GM12865 (cell line): ENCODE measurements at places on chromosomes 2 and 18.

DNA sequence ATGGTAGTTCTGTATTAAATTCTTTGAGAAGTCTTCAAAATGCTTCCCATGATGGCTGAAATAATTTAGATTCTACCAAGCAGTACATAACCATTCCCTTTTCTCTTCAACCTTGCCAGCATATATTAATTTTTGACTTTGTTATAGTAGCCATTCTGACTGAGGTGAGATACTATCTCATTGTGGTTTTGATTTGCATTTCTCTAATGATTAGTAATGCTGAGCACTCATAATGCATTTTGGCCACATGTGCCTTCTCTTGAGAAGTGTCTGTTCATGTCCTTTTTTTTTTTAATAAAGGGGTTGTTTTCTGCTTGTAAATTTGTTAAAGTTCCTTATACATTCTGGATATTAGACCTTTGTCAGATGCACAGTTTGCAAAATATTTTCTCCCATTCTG is 173.9 kb downstream of the CALCRL start:
- no peak for DNase-seq

DNA sequence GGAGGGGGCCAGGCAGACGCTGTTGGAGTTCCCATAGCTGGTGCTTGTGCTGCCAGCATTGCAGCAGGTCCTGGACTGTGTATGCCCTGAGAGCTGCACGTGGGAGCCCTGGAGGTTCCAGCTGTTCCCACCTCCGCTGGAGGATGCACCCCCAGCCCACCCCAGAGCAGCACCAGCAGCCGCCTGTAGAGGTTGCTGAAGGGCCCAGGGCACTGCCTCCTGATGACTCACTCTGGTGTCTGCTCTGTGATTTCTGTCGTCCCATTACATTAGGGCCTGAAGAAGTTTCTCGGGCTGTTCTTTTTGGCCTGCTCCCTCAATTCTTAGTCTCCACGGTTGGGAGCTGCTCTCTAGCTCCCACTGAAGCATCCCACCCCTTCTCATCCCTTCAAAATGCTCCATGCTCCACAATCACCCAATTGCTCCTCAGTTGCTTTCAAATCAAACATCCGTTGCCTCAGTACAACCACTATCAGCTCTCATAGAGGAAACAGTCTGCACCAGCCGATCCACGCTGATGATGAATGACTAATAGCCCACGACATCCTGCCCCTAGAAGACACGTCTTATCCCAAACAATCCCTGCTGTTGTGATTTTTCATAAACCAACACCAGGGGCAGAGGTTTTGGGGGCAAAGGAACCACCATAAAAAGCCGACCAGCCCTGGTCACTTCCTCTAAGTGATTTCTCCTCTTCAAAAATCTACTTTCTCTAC is 65.2 kb upstream of the RNF152 start:
- DNase-seq: no peak

- no peak for DNase-seq
Observed at GRCh38 chr2:28543316-28544035, 47.6 kb downstream of the PLB1 start.

DNA sequence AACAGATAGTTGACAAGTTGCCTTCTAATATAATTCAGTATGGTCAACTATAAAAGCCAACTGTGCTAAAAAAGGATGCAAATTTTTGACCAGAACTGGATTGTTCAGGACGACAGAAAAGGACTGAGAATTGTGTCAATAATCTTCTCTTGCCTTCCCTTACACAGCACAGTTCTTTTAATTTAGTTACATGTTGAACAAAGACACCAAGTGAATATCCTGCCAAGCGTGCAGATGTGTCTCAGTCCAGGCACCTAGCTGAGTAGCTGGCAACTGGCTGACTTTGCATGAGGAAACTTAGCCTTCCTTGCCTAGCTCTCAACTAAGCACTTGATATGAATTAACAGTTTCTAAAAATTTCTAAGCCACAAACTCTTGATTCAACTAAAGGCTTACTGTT is 801.4 kb downstream of the BCL11A start:
- DNase-seq: no peak

DNA sequence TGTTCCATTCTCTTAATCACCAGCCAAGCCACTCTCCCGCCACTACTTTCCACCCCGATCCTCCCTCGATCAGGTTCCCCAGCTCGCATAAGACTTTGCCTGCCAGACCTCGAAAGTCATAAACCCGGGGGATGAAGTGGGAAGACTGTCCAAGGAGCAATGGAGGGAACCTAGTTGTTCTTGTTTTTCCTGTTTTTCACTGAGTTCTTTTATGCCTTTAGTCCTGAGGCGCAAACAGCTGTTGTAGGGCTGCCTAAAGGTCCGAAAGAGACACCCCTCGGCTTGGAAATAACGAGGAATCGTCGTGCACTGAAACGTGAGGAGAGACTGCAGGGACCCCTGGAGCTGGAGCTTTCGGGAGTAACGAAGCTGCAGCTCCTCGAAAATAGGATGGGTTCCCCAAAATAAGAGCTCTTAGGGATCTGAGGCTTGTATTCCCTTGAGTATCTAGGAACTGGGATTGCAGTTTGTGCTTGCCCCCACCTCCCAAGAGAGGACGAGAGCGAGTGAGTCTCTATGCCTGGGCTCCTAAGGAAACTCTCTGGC is 1.7 kb upstream of the HOXD12 start:
- no peak for DNase-seq

GRCh38 chr18:26956863-26957262 is 91.4 kb upstream of the AQP4 start:
- DNase-seq: no peak

DNA sequence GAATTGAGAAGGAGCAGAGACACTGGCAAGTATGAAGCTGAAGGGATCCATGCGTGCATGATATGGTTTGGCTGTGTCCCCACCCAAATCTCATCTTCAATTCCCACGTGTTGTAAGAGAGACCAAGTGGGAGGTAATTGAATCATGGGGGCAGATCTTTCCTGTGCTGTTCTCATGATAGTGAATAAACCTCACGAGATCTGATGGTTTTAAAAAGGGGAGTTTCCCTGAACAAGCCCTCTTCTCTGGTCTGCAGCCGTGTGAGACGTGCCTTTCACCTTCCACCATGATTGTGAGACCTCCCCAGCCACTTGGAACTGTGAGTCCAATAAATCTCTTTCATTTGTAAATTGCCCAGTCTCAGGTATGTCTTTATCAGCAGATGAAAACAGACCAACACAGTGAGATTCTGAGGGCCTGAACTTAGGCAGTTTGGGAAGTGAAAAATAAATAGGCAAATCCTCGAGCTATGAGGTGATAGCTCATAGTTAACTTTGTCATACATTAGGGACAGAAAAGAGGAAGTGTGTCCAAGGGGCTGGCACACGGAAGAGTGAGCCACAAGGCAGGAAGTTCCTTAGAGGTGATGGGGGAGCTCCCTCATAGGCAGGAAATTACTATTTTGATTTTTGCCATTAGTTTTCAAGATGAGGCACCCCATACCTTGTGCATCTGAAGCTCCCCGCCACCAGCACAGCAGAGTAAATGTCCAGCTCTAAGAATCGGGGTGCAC is 658.8 kb upstream of the ID2 start:
- DNase-seq: peak; percentile 61

- DNase-seq: no peak
Observed at GRCh38 chr18:64674694-64675093, 525.8 kb upstream of the LINC00305 start.

DNA sequence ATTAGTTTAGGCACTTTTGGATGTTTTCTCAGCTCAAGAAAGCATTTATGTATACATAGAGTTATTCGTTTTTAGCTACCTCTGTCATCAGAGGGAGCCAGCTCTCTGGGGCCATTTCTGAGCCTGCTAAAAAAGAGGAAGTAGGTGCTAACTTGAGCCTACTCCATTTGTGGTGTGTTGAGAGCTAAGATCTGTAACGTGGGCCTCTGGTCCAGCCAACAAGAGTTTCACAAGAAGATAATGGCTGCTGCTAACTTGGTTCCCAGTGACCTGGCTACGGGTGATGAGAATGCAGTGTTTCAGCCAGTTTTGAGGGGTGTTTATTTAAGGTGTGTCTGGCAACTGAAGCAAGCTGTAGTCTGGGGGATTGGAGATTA is 182.5 kb downstream of the PRKCE start:
- peak; percentile 85 for DNase-seq

- no peak for DNase-seq
Observed at GRCh38 chr2:119461811-119462210, 30.2 kb downstream of the TMEM37 start.

- DNase-seq: no peak
Observed at GRCh38 chr18:37502036-37502435, 63.6 kb downstream of the CELF4 start.

GRCh38 chr2:219029829-219030165 is 11.5 kb downstream of the CFAP65 start:
- peak; percentile 77 for DNase-seq

GRCh38 chr2:237512774-237513466 is 25.9 kb downstream of the MLPH start:
- peak; percentile 90 for DNase-seq

- DNase-seq: no peak
Observed at GRCh38 chr2:168021800-168022587, 225.4 kb downstream of the STK39 start.

DNA sequence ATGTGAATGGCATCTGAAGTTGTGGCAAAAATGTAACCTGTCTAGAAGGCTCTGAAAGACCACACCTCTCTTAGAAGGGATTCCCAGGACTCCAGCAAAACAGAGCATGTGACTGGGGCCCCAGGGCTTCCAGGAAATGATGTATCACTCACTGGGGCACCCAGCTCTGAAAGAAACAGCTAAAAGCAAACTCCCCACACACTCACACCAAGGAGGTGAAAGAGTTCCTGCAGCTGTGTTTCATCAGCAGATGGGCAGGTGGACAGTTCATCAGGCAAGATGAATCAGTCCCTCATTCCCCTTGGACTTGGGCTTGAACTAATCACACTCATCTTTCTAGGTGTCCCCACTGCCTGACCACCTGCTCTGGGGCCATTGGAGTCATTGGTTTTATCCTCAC is 76.2 kb downstream of the CCBE1 start:
- no peak for DNase-seq

DNA sequence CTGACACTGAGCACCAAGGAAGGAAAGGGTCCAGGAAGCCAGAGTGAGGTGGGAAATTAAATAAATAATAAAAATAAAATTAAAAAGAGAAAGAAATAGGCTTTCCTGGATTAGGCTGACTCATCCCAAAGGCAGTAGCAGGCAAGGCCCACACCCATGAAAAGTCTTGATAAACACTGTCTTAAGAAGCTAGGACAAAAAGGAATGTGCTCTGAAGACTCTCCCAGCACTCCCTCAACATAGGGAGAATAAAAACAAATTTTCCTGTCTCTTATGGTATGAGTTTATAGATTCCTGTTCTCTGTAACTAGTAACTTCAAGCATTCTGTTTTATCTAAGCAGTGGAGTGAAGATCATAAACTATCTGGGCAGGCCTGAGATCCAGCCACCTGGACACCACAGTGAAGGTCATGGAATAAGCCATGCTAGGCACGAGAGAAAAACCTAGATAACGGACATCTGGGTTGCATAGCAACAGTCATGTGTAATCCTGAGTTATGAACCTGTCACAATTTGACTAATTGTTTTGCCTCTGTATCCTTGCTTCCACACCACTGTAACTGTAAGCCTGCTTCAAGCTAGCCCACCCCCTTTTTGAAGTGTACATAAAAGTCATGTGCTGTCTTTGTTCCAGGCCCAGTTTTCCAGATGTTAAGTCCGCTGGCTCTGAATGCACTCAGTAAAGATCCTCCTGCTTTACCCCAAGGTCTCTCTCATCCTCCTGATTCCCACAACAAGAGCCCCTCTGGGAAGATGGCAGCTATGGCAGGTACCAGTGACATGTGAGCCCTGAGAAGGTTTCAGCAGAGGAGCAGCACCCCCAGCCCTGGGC is 107.8 kb downstream of the NDUFA10 start:
- no peak for DNase-seq

DNA sequence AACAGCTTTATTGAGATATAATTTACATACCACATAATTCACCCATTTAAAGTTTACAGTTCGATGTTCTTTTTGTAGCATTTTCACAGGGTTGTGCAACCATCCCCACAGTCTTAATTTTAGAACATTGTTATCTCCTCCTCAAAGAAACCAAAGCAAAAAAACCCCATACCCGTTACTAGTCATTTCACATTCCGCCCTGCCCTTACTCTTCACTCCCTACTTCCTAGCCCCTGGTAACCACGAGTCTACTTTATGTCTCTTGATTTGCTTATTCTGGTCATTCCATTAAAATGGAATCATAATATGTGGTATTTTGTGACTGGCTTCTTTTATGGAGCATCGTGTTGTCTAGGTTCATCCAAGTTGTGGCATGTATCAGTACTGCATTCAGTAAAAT is 137.7 kb downstream of the TANC1 start:
- no peak for DNase-seq

DNA sequence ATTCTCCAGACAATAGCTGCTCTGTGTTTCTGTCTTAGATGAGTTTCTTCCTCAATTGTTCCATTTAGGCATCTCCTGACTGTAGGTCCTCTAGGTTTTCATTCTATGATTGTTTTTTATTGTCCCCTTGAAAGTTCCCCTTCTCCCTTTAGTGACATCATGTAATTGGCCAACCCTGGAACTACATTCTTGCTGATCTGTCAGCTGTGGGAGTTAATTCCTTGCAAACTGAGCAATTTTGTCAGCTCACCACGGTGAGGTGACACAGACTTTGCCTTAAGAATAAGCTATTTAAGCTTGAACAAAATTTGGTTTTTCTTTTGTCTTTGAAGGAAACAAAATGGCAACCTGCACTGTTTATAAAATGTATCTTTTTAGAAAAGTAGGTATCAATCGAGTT is 95.9 kb downstream of the TXNL1 start:
- DNase-seq: no peak

- no peak for DNase-seq
Observed at GRCh38 chr2:86645752-86646151, 22.1 kb upstream of the RNF103 start.

GRCh38 chr2:239816576-239817467 is 208.3 kb downstream of the NDUFA10 start:
- DNase-seq: no peak

DNA sequence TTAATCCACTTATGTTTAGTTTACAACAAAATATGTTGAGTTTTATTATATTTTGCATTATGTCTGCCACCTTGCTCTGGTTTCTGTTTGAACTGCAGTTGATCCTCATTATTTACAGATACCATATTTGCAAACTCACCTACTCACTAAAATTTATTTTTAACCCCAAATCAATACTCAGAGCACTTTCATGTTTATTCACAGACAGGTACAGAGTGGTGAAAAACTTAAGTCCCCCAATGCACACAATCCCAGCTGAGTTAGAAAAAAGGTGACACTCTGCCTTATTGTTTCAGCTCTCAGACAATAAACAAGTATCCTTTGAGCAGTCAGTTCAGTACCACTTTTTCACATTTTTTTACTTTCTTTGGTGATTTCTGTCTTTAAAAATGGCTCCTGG is 13.7 kb downstream of the GCG start:
- no peak for DNase-seq

- no peak for DNase-seq
Observed at GRCh38 chr18:497688-498087, 2.8 kb downstream of the COLEC12 start.

DNA sequence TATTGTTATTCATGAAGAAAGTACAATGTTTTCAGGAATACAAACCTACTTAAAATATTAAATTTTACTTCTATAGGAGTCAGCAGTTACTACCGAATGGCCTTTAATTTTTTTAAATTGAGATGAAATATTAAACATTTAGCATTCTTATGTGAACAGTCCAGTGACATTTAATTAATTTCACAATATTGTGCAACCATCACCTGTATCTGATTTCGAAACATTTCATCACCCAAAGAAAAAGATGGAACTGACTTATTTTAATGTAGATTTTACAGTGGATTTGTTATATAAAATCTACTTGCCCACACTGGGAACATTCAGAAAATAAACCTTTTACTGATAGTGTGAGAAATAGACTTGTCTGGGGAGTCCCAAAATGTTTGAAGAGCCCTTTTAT is 585.2 kb upstream of the LINC00305 start:
- DNase-seq: no peak
